Uterus (tissue), 4 donors: ENCODE measurements at places on chromosomes 7 and 10. TPM values are rescaled to one million over a fixed set of nuclear protein-coding genes. Genes with fewer than 3 reads are reported as not detected.

Gene LRRC17
- total RNA-seq: 180 TPM

- no peak overlapping the region for H3K4me3 ChIP-seq
- no peak for DNase-seq
- H3K4me1 ChIP-seq: no peaks in the 10 kb centered on the region
- no peak overlapping the region for H3K27ac ChIP-seq
- no peaks in the 10 kb centered on the region for H3K27me3 ChIP-seq
Measured at GRCh38 chr10:49662169-49662830, 17.2 kb upstream of the C10orf53 start.

DNA sequence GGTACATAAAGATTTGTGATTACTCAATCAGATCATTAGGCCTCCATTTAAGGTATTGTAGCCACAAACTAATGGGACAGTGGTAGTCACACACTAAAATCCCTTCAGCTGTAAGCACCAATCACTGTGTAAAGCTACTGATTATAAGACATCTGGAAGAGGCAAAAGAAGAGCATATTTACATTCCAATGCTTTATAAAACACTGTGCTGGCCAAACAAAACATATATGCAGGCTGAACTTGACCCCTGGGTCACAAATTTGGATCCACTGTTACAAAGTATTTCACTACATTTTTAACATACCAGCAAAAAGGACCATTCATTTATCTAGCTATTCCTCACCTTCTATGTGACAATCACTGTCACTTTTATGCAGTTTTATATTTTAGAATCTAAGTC, 41.4 kb upstream of the ANLN start:
- H3K27me3 ChIP-seq: no peaks in the 10 kb centered on the region
- no peak overlapping the region for H3K27ac ChIP-seq
- no peaks in the 10 kb centered on the region for H3K4me1 ChIP-seq

Gene ANXA8L1
- not detected for total RNA-seq

GRCh38 chr10:57706576-57707299, 561.0 kb downstream of the IPMK start:
- H3K4me3 ChIP-seq: no peak overlapping the region
- H3K27ac ChIP-seq: no peak overlapping the region
- no peak for DNase-seq
- no peaks in the 10 kb centered on the region for H3K27me3 ChIP-seq
- H3K36me3 ChIP-seq: no peaks in the 10 kb centered on the region

Gene CALML3
- not detected for total RNA-seq
